ENCODE measurements at places on chromosomes 2 and 18. TPM values are rescaled to one million over a fixed set of nuclear protein-coding genes. Genes with fewer than 3 reads are reported as not detected.

- DNase-seq: no peak
These were observed 104.5 kb downstream of the RBM43 start for GRCh38 chr2:151157000-151157735.

GRCh38 chr2:230475143-230475542 is 59.1 kb downstream of the SP100 start:
- no peak for DNase-seq

DNA sequence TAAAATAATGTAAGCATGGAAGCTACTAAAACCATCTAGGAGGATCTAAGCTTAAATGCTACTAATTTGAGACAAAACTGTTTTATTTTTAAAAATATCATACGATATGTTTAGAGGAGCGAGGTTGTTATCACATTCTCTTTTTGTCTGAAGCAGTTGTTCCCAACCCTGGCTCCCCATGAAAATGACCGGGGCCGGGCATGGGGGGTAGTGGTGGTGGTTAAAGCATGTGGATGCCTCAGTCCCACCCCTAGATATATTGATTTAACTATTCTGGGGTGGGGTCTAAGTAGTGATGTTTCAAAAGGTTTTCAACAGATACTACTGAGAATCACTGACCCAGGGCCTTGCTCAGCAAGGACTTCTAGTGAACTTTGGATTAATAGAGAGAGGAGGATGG is 359.8 kb downstream of the ALK start:
- no peak for DNase-seq

The GALM gene
- 9.2 TPM for total RNA-seq

- peak; percentile 32 for DNase-seq
These were observed 97.3 kb downstream of the FMNL2 start for GRCh38 chr2:152432206-152432653.

DNA sequence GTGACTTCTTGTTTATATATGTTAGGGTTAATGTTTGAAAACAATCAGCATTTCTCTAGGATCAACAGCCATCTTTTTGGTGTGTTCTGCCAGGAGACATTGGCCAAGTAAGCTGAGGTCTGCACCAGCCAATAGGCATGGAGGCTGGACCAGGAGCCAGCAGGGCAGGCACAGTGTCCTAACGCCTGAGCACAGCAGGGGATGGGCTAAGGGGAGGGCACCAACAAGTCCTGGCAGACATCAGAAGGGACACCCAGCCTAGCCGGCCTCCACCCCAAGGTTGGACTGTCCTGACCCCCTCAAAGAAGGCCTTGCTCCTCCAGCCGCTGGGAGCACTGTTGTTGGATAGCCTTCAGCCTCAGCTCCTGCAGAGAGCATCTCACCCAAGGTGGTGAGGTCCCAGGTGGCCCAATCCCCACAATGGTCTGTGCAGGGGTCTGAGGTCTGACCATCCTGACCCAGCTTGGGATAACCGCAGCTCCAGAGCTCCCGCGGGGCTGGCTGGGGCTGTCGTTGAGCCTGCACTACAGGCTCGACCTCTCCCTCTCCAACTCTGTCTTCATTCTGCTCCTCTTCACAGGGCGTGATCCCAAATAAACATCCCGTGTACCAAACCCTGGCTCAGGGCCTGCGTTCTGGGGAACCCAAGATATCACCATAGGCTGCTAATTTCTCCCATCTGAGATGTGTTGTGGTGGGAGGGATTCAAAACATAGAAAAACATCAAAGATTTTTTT is 8.1 kb downstream of the TEX44 start:
- DNase-seq: peak; percentile 51

- no peak for DNase-seq
These were observed 8.0 kb downstream of the RAMP1 start for GRCh38 chr2:237867465-237867864.

DNA sequence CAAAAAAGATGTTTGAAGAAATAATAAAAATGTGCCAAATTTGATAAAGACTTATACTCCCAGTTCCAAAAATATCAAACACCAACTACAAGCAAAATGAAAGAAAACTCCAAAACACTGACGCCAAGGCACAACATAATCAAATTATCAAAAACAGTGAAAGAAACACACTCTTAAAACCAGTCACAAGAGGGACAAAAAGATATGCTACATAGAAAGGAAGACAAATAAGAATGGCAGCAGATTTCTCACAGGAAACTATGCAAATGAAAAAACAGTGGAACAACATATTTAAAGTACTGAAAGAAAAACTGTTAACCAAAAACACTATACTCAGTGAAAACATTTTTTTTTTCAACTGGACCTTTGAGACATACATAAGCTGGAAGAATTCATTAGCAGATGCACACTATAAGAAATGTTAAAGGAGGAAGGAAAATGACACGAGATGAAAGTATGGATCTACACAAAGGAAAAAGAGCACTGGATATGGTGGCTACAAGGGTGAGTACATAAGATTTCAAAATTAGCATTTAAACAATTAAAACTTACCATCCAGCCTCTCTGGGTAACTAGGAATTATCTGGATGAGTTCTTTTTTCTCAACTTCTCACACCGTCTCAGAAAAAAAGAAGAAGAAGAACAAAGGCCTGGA is 94.0 kb upstream of the ACVR1C start:
- no peak for DNase-seq

The SERPINB2 gene
- not detected for total RNA-seq

Data from left cardiac atrium (tissue), 4 donors.